ENCODE measurements at places on chromosomes 16 and 17. TPM values are rescaled to one million over a fixed set of nuclear protein-coding genes. Genes with fewer than 3 reads are reported as not detected.

The KRTAP3-2 gene
- total RNA-seq: not detected

The CLEC10A gene
- 5.9 TPM for total RNA-seq

The SLC47A2 gene
- not detected for total RNA-seq

The SLC16A3 gene
- 65.6 TPM for total RNA-seq

Measured in posterior vena cava (tissue), 2 donors.